ENCODE measurements at places on chromosomes 7 and 10. TPM values are rescaled to one million over a fixed set of nuclear protein-coding genes. Genes with fewer than 3 reads are reported as not detected.

The BMPER gene
- 12.2 TPM for total RNA-seq

- H3K27me3 ChIP-seq = no peaks in the 10 kb centered on the region
- H3K4me3 ChIP-seq = no peak overlapping the region
- no peaks in the 10 kb centered on the region for H3K36me3 ChIP-seq
- no peak overlapping the region for H3K27ac ChIP-seq
- no peak for DNase-seq
These were observed 31.8 kb upstream of the GSDME start for GRCh38 chr7:24788961-24789576.

DNA sequence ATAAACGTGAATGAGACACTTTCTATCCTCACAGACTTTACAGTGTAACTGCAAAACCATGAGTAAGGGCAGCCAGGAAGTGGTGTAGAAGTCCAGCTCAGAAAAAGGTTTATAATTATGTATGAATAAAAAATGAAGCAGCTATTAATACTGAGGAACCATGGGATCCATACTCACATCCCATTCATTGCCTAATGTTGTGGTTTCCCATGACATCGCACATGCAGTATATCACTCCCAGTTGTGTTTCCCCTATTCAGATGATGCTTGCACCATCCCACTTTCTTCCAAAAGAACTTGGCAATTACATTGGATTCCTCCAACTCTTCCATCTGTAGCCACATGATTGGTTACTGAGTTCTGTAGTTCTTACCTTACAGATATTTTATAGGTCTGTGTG lies 74.5 kb upstream of the SEMA3D start:
- no peak overlapping the region for H3K4me3 ChIP-seq
- no peak overlapping the region for H3K27ac ChIP-seq
- peak; percentile 5 for DNase-seq
- no peaks in the 10 kb centered on the region for H3K4me1 ChIP-seq

The MRLN gene
- total RNA-seq = not detected

- no peak overlapping the region for H3K27ac ChIP-seq
- H3K4me1 ChIP-seq = no peaks in the 10 kb centered on the region
- no peaks in the 10 kb centered on the region for H3K36me3 ChIP-seq
- H3K4me3 ChIP-seq = no peak overlapping the region
These were observed 62.3 kb downstream of the CREB5 start for GRCh38 chr7:28474640-28475039.

GRCh38 chr10:14659626-14660196 lies 115.0 kb downstream of the FAM107B start:
- no peak for DNase-seq
- no peak overlapping the region for H3K4me3 ChIP-seq
- no peaks in the 10 kb centered on the region for H3K4me1 ChIP-seq
- no peaks in the 10 kb centered on the region for H3K36me3 ChIP-seq
- H3K27ac ChIP-seq = no peak overlapping the region

The WNT16 gene
- total RNA-seq = 3.8 TPM

The HTRA1 gene
- 109 TPM for total RNA-seq
